ENCODE measurements at places on chromosomes 2 and 18. TPM values are rescaled to one million over a fixed set of nuclear protein-coding genes. Genes with fewer than 3 reads are reported as not detected.

DYNAP gene
- not detected for total RNA-seq

ANKRD53 gene
- total RNA-seq: 0.30 TPM

EXOC6B gene
- 52.3 TPM for total RNA-seq

ABCB11 gene
- 0.13 TPM for total RNA-seq

IL36A gene
- not detected for total RNA-seq

TTN gene
- 3.3 TPM for total RNA-seq

LHCGR gene
- total RNA-seq: not detected

ANKRD39 gene
- 5.5 TPM for total RNA-seq

CAPN14 gene
- total RNA-seq: 0.26 TPM

CCBE1 gene
- 48.7 TPM for total RNA-seq

Measured in smooth muscle cell of the pulmonary artery (primary cell).